ENCODE measurements at places on chromosomes 13 and 19. TPM values are rescaled to one million over a fixed set of nuclear protein-coding genes. Genes with fewer than 3 reads are reported as not detected.
A peak's percentile ranks its signal among the peaks of the same experiment; 100 is the strongest.

DNA sequence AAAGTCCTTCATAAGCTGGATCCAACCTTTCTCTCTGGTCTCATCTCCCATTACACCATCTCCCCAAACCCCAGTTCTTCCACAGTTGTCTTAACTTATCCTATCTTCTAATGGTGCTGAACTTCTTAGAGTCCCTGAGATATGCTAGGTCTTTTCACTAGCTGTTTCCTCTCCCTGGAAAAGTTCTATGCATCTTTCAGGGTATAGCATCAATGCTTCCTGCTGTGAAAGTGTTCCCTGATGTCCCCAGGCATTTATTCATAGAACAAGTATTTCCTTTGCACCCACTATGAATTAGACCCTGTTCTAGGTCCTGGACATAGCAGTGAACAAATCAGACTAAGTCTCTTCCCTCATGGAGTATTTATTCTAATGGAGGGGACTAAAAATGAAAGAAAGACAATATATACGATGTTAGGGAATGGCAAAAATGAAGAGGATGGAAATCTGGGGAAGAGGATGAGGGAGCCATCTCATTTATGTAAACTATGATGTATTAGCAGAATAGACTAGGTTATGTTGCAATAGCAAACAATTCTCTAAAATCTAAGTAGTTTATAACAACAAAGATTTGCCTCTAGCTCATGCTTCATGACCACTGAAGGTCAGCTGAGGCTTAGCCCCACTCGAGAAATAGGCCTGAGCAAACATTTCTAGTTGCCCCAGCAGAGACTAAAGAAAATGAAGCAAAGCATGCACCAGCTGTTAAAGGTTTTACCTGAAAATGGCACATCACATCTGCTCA lies 120.0 kb downstream of the CYSLTR2 start:
- no peak for DNase-seq

GRCh38 chr19:18291590-18292461 lies 10.4 kb upstream of the JUND start:
- peak; percentile 77 for DNase-seq

- no peak for DNase-seq
Measured at GRCh38 chr19:10006335-10006708, 4.0 kb downstream of the COL5A3 start.

- DNase-seq, result peak; percentile 41
Measured at GRCh38 chr19:801030-801860, 4.0 kb downstream of the PTBP1 start.

GRCh38 chr13:80040196-80040980 lies 300.5 kb downstream of the SPRY2 start:
- peak; percentile 53 for DNase-seq

DNA sequence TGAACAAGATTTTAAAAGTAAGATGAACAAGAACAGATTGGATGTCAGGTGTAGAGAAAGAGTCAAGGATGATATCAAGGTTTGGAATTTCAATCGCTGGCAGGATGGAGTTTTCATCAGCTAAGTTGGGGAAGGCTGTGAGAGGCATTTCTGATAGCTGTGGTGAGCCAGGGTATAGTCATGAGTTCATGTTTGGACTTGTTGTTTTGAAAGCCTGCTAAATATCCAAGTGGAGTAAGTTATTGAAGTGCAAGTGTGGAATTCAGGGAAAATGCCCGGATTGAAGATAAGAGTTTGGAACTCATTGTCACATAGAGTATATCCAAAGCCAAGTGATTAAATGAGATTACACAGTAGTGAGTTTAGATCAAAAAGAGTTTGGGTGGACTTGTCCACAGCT lies 11.0 kb upstream of the EPSTI1 start:
- no peak for DNase-seq

GRCh38 chr19:6269101-6269886 lies 10.5 kb downstream of the MLLT1 start:
- DNase-seq, result no peak

- no peak for DNase-seq
Measured at GRCh38 chr13:48186722-48187121, 46.3 kb upstream of the ITM2B start.

DNA sequence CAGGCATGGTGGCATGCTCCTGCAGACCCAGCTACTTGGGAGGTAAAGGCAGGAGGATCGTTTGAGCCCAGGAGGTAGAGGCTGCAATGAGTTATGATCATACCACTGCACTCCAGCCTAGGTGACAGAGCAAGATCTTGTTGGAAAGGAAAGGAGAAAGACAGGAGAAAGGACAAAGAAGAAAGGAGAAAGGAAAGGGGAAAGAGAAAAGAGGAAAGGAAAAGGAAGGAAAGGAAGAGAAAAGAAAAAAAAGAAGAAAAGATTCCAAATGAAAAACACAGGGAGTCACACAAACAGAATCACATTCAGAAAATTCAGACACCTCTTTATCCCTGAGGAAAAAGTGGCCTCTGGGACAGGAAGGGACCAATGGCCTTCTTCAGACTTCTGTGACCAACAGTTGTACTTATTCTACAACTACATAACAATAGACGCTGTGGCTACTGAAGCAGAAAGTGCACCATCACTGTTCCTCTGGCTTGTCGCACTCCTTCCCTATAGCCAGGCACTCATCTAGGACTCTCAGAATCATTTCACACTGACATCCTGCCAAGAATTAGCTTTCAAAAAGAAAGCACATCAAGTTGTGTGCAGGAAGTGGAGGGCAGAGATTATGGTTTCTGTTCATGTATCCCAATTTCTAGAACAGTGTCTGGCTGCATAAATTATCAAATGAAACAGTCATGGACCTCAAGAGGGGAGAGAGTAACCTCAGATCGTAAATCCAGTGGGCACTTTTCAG lies 5.9 kb downstream of the MTMR6 start:
- no peak for DNase-seq

GRCh38 chr19:38684078-38684861 lies 36.8 kb downstream of the ACTN4 start:
- DNase-seq, result peak; percentile 100

DNA sequence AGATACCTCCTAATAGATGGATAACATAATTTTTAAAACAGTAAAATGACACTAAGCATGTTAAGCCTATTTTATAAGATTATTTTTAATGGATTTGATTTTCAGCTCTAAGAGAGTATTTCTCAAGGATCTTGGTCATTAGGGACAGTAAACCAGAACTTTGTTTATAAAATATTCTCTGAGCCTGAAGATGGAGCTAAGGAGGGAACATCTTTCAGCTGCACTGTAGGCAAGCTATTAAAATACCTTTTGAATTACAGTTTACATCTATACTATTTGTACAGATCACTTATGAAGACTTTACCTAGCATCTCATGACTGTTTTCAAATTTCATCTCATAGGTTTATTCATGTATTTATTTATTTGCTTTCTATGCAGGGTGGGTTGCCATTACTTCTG lies 345.3 kb downstream of the MYO16 start:
- no peak for DNase-seq

DNA sequence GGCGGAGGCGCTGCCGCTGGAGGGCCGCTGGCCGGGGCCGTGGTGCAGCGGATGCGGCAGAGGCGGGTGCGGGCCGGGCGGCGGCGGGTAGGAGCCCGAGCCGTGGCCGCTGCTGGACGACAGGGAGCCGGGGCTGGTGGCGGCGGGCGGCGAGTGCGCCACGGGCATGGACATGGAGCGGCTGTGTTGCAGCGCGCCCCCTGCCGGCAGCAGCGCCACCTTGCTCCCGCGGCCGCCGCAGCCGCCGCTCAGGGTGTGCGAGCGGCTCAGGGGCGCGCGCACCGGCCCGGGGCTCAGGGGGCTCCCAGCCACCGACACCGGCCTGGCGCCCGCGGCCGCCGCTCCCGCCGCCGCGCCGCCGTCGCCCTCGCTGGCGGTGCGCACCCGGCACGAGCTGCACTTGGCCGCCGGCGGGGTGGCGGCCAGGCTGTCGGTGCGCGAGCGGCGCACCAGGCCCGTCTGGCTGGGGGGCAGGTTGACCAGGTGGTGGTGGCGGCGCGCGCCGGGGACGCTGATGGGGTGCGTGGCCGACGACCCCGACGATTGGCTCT lies 1.7 kb downstream of the IRS2 start:
- peak; percentile 24 for DNase-seq

GRCh38 chr19:38979812-38980211 lies 4.3 kb upstream of the FBXO17 start:
- DNase-seq, result no peak

- no peak for DNase-seq
Measured at GRCh38 chr13:34816908-34817665, 125.0 kb upstream of the NBEA start.

DNA sequence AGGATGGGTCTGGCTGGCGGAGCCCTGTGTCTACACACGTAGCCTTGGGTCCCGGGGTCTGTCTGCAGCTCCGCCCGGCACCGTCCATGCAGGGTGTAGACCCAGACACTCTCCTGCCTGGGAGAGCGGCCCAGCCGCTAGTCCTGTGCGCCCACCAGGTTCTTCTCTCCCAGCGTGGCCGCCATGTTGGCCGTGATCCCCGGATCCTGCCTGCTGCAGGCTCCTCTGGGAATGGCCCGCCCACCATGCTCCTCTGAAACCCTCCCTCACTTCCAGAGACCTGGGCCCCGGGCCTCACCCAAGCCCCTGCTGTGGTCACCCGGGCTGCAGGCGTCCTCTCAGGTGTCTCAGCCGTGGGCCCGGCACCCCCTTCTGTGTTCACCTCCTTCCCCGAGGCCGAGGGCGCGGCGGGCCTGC lies 57.7 kb upstream of the MCF2L start:
- no peak for DNase-seq

GRCh38 chr13:41317243-41317642 lies 6.2 kb downstream of the NAA16 start:
- no peak for DNase-seq

GRCh38 chr19:12665281-12665573 lies 1.3 kb downstream of the MAN2B1 start:
- no peak for DNase-seq

Gene IGFL3
- 3.3 TPM for total RNA-seq

Gene GJA3
- total RNA-seq, result 0.25 TPM

Gene ZNF283
- 10.6 TPM for total RNA-seq

Gene SIGLEC14
- total RNA-seq, result not detected

Gene NOTCH3
- total RNA-seq, result 1.1 TPM

Gene SLC5A5
- total RNA-seq, result not detected

Gene LSM4
- 349 TPM for total RNA-seq
